ENCODE measurements at places on chromosomes 12 and 14.

GRCh38 chr12:109963743-109964429 lies 32.3 kb downstream of the GIT2 start:
- DNase-seq: no peak

GRCh38 chr12:123031171-123031845 lies 50.8 kb downstream of the ARL6IP4 start:
- DNase-seq: no peak

GRCh38 chr14:51327376-51327775 lies 87.3 kb downstream of the TMX1 start:
- DNase-seq: no peak

- DNase-seq: no peak
These were observed 39.8 kb downstream of the SVOP start for GRCh38 chr12:108980831-108981618.

DNA sequence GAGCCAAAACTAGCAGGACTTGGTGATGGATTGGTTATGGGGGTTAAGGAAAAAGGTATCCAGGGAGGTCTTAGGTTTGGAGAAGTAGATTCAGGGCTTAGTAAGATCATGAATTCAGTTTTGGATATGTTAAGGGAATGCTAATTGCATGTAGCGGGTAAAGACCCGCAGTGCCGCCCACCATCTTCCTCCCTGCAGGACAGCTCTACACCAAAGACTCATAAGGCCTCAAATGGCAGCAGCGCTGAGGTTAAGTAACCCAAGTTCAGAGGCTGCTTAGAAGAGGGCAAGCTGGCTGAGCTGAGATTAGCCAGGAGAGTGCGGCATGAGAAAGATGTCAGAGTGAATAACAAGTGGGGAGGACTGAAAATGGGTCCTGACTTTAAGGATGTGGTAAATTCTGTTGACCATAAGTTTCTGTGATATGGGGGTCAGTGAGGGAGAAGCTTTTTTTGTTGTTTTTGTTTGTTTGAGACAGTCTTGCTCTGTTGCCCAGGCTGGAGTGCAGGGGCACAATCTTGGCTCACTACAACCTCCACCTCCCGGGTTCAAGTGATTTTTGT lies 26.2 kb downstream of the RAD9B start:
- DNase-seq: no peak
